ENCODE measurements at places on chromosomes 1 and 21. TPM values are rescaled to one million over a fixed set of nuclear protein-coding genes. Genes with fewer than 3 reads are reported as not detected.

DNA sequence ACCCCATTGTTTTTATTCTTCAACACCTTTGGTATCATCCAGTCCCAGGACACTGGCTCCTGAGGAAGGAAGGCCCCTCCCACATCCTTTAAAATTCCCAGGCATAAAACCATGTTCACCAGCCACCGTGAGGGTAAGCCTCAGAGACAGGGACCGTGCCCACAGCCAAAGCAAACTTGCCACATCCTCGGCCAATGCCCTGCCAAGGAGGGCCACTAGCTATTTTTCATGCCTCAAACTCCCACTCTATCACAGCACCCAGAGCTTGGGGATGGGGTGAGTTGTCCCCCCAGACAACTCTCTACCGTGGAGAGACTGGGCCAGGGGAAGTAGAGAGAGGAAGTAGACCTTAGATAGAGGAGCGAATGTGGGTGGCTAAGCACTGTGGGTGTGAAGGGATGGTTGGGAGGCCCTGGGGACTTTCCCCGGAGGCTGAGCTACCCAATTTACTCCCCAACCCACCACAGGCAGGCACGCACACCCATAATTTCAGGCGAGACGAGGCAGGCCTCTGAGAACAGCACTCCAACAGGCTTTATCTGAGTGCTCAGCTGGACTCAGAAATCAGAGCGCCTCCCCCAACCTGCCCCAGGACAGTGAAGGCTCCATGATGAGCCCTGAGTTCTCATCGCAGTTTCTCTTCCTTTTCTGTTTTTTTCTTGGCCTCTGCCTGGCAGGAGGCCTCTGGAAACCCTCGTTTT lies 15.9 kb upstream of the BTG2 start:
- H3K27ac ChIP-seq: peak overlapping the region; percentile 50
- no peaks in the 10 kb centered on the region for H3K27me3 ChIP-seq
- H3K4me3 ChIP-seq: no peak overlapping the region
- H3K4me1 ChIP-seq: peaks cover 53% of the 10 kb centered on the region
- peak; percentile 71 for DNase-seq

The C1orf21 gene
- 0.25 TPM for total RNA-seq

The C1orf52 gene
- 33.0 TPM for total RNA-seq

The TEDDM1 gene
- total RNA-seq: not detected

The HES3 gene
- not detected for total RNA-seq

The RABGAP1L gene
- 32.2 TPM for total RNA-seq

GRCh38 chr1:108077991-108078390 lies 113.0 kb upstream of the VAV3 start:
- no peak overlapping the region for H3K27ac ChIP-seq
- H3K27me3 ChIP-seq: no peaks in the 10 kb centered on the region
- no peak overlapping the region for H3K4me3 ChIP-seq

GRCh38 chr1:93025572-93025971 lies 53.5 kb upstream of the MTF2 start:
- peaks cover 3% of the 10 kb centered on the region for H3K4me1 ChIP-seq
- no peaks in the 10 kb centered on the region for H3K27me3 ChIP-seq
- no peak for DNase-seq

The SEMA4A gene
- total RNA-seq: 1.9 TPM

DNA sequence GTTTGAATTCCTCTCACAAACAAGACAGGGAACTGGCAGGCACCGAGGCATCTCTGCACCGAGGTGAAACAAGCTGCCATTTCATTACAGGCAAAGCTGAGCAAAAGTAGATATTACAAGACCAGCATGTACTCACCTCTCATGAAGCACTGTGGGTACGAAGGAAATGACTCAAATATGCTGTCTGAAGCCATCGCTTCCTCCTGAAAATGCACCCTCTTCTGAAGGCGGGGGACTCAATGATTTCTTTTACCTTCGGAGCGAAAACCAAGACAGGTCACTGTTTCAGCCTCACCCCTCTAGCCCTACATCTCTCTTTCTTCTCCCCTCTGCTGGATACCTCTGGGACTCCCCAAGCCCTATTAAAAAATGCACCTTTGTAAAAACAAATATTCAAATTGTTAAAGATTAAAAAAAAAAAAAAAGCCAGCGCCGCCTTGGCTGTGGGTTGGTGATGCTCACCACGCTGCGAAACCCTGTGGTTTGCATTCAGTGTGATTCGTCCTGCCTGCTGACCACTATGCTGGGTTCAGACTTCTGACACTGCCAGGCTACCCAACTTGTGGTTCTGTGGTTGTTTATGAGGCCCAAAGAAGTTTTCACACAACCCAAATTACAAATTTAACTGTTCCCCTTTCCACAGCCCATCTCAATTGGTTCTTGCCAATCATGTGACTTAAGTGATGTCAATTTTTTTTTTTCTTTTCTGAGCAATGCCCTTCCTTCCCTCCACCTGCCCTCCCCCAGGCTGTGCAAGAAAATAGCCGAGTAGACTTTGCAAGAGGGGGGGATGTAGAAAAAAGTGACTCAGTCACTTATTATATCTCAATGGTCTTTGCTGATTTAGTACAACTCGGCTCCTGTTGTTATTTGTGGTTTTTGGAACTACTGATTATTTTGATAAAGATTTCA lies at the start of gene RUNX1:
Gene RUNX1 (minus strand): TSS at position 597 of the 912 bp plus-strand sequence.
- peaks cover 57% of the 10 kb centered on the region for H3K4me1 ChIP-seq
- H3K27me3 ChIP-seq: no peaks in the 10 kb centered on the region
- peak within 1 kb of the TSS; percentile 40 for H3K4me3 ChIP-seq
- peaks cover 5% of the 10 kb centered on the region for H3K36me3 ChIP-seq
- peak within 1 kb of the TSS; percentile 51 for H3K27ac ChIP-seq

GRCh38 chr1:156881101-156881500 lies 12.4 kb upstream of the PEAR1 start:
- no peaks in the 10 kb centered on the region for H3K36me3 ChIP-seq
- H3K27ac ChIP-seq: no peak overlapping the region
- no peak for DNase-seq

The RGS16 gene
- total RNA-seq: 0.38 TPM

DNA sequence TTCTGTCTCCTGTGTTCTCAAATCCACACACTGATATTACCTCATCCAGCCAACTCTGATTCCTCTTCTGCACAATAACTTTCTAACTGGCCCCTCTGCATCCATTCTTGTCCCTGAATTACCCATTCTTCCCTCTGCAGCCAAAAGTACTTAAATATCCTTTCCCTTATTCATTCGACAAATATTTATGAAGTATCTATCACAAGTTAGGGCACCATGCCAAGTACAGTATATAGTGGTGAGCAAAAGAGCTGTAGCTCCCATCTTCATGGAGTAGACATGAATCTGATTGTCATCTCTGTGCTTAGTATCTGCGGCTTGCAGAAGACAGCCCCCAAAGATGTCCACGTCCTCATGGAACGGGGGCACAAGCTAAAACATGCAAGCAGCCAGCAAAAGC lies 316.8 kb downstream of the SETD4 start:
- no peaks in the 10 kb centered on the region for H3K36me3 ChIP-seq
- DNase-seq: no peak
- no peak overlapping the region for H3K27ac ChIP-seq
- H3K27me3 ChIP-seq: no peaks in the 10 kb centered on the region
- H3K4me3 ChIP-seq: no peak overlapping the region

DNA sequence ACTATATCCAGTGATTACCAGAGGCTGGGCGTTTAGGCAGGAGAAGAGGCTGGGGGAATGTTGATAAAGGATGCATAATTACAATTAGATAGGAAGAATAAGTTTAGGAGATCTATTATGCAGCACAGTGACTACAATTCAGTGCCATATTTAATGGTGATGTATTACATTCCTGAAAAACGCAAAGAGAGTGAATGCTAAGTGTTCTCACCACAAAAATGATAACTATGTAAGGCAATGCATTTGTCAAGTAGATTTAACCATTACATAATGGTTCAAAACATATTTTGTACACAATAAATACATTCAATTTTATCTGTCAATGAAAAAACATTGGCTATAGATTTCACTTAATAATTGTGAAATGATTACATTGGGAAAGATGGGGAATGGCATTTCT lies 548.9 kb downstream of the NUF2 start:
- H3K4me1 ChIP-seq: no peaks in the 10 kb centered on the region
- H3K4me3 ChIP-seq: no peak overlapping the region
- H3K27me3 ChIP-seq: no peaks in the 10 kb centered on the region
- no peaks in the 10 kb centered on the region for H3K36me3 ChIP-seq

The KRTAP19-5 gene
- not detected for total RNA-seq

The SLC35F3 gene
- total RNA-seq: 0.07 TPM

- no peak for DNase-seq
- no peaks in the 10 kb centered on the region for H3K36me3 ChIP-seq
- H3K27me3 ChIP-seq: no peaks in the 10 kb centered on the region
- no peak overlapping the region for H3K4me3 ChIP-seq
- H3K4me1 ChIP-seq: peaks cover 20% of the 10 kb centered on the region
Observed at GRCh38 chr1:46532095-46532494, 19.4 kb downstream of the KNCN start.

The OPTC gene
- total RNA-seq: not detected

- no peak overlapping the region for H3K4me3 ChIP-seq
- H3K36me3 ChIP-seq: peaks cover 42% of the 10 kb centered on the region
- H3K27me3 ChIP-seq: no peaks in the 10 kb centered on the region
- H3K4me1 ChIP-seq: peaks cover 8% of the 10 kb centered on the region
Observed at GRCh38 chr1:65344171-65344814, 35.0 kb downstream of the DNAJC6 start.

The TNFRSF4 gene
- 0.47 TPM for total RNA-seq
